ENCODE measurements at places on chromosomes 4 and X. TPM values are rescaled to one million over a fixed set of nuclear protein-coding genes. Genes with fewer than 3 reads are reported as not detected.

PPP4R3C gene
- polyA plus RNA-seq: not detected

ASIC5 gene
- not detected for polyA plus RNA-seq

GPR34 gene
- 2.9 TPM for polyA plus RNA-seq

NEK1 gene
- polyA plus RNA-seq: 5.8 TPM

DNA sequence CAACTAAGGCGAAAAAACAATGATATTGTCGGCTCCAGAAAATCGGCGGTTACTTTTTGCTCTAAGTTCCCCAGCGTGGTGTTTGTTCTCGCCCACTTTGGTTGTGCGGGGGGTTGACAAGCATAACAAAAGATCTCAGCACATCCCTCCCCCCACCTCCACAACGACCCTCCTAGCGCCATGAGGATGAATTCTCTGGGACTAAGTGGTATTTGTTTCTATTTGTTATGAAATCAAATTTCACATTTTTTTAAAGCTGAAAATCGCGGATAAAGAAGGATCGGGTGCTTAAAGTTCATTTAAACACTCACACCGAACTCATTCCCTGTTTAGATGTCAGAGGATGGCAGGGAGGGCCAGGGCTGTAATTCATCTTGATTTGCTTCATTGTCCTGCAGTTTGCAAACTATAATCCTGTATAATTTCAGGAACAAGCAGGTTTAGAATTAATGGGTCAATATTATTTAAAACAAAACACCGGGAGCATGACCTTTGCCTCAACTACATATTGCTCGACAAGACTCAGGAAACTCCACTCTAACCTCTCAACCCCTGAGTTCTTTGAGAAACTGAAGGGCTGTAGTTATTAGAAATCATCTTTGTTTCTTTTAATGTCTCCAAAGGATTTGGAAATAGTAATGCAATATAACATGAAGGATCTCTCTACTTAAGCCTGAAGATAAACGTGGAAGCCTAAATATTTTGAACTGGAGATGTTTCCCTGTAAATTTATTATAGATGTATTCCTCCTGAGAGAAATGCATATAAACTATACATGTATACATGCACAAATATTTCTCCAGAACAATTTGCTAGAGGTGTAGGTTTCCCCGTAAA lies 6.4 kb downstream of the PITX2 start:
- no peaks in the 10 kb centered on the region for H3K36me3 ChIP-seq
- peaks cover 38% of the 10 kb centered on the region for H3K27me3 ChIP-seq
- H3K4me1 ChIP-seq: peaks cover 10% of the 10 kb centered on the region
- H3K27ac ChIP-seq: no peak overlapping the region

- no peak overlapping the region for H3K4me3 ChIP-seq
- peaks cover 21% of the 10 kb centered on the region for H3K4me1 ChIP-seq
- no peak overlapping the region for H3K27ac ChIP-seq
- no peak for DNase-seq
- H3K36me3 ChIP-seq: no peaks in the 10 kb centered on the region
- peaks cover 4% of the 10 kb centered on the region for H3K27me3 ChIP-seq
Measured at GRCh38 chrX:136907621-136908020, 27.1 kb upstream of the RBMX start.

DNA sequence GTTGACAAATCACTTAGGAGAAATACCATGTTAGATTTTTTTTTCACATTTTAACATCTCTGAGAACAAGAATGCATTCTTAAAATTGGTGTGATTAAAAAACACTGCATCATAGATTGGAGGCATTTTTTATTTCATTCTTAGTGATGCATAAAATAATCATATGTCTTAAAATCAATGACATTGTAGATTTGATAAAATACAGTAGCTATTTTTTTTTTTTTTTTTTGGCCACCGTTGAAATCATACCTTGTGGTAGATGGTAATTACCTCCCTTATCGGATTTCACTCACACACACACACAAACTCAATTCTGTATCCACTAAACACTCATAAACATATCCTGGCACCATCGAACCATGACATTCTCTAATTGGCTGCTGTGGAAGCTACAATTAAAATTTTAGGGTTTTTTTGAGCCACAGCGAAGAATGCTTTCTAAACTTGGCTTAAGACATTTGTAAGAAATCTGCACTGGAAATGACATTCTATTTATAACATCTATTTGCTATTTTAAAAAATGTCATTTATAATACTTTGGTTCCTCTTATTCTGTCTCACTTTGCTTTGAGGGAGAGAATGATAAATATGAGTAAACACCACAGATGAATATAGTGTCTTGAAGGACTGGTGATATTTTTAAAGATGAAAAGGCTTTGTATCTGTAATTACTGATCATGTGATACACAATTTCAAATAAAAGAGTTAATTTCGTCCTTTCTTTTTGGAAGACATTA lies 60.1 kb downstream of the CCSER1 start:
- H3K4me1 ChIP-seq: no peaks in the 10 kb centered on the region
- H3K4me3 ChIP-seq: no peak overlapping the region
- no peaks in the 10 kb centered on the region for H3K36me3 ChIP-seq
- H3K27ac ChIP-seq: no peak overlapping the region
- no peak for DNase-seq

DNA sequence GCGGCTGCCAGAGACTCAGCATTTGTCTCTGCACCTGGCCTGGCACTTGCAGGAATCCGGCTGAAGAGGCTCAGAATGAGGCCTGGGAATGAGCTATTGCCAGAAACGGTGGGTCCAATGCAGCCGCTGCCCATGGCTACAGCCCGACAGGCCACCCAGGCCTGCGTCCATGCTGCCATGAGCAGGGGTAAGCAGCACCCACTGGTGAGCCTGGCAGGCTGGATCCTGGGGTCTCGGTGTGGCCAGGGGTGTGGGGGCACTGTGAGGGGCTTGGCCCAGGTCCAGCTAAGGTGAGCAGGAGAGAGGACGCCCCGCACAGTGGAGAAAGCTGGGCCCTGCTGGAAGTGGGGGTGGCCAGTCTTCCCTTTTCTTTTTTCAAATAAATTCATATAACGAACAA lies 60.3 kb upstream of the MXD4 start:
- peaks cover 14% of the 10 kb centered on the region for H3K27me3 ChIP-seq
- H3K4me3 ChIP-seq: peak overlapping the region; percentile 18
- DNase-seq: no peak
- H3K27ac ChIP-seq: no peak overlapping the region
- peaks cover 31% of the 10 kb centered on the region for H3K4me1 ChIP-seq

- H3K4me3 ChIP-seq: no peak overlapping the region
- peaks cover 18% of the 10 kb centered on the region for H3K27me3 ChIP-seq
Measured at GRCh38 chr4:3864742-3865721, 98.8 kb downstream of the ADRA2C start.

DNA sequence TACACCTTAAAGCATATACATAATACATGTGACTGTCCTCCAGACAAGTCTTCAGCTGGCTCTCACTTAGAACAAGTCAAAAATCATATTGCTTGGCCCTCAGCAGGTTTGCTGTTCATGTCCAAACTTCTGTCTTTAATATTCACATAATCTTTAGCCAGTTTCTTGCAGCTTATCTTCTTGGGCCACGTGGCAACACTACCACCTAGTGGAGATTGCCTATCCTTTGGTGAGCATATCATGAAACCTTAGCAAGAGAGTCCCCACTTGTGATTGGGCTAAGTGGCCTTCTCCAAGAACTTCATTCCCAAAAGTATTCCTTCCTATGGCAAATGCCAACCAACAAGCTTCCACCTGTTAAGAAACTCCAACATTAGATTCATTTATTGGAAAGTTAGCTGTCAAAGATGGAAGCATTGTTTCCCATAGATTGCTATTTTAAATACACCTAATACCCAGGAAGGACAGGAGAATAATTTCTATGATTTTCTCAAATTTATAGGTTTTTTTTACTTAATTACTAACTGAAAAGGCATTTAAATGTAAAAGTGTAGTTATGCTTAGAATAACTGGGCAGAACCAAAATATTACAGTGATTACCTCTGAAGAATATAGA lies 231.9 kb upstream of the INTU start:
- H3K4me3 ChIP-seq: no peak overlapping the region
- no peaks in the 10 kb centered on the region for H3K4me1 ChIP-seq
- DNase-seq: no peak

- H3K36me3 ChIP-seq: no peaks in the 10 kb centered on the region
- H3K4me3 ChIP-seq: no peak overlapping the region
- no peak for DNase-seq
- no peaks in the 10 kb centered on the region for H3K4me1 ChIP-seq
- H3K27ac ChIP-seq: no peak overlapping the region
Measured at GRCh38 chr4:78296261-78296660, 239.1 kb downstream of the FRAS1 start.

GRCh38 chrX:7926501-7926900 lies 712 bp downstream of the PNPLA4 start:
- peaks cover 4% of the 10 kb centered on the region for H3K27me3 ChIP-seq
- peaks cover 5% of the 10 kb centered on the region for H3K36me3 ChIP-seq
- peak overlapping the region; percentile 99 for H3K4me3 ChIP-seq
